ENCODE measurements at places on chromosomes 3 and 15.

- DNase-seq: no peak
These were observed 54.3 kb upstream of the TNIK start for GRCh38 chr3:171514466-171514865.

DNA sequence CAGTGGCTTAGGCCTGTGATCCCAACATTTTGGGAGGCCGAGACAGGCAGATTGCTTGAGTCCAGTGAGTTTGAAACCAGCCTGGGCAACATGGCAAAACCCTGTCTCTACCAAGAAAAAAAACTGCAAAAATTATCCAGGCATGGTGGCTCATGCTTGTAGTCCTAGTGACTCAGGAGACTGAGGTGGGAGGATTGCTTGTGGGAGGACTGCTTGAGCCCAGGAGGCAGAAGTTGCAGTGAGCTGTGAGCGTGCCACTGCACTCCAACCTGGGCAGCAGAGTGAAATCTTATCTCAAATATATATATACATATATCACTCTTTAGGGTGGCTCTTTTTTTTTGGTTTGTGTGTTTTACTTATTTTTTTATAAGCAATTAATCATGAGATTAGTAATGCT lies 83.7 kb upstream of the WDR72 start:
- DNase-seq: no peak

DNA sequence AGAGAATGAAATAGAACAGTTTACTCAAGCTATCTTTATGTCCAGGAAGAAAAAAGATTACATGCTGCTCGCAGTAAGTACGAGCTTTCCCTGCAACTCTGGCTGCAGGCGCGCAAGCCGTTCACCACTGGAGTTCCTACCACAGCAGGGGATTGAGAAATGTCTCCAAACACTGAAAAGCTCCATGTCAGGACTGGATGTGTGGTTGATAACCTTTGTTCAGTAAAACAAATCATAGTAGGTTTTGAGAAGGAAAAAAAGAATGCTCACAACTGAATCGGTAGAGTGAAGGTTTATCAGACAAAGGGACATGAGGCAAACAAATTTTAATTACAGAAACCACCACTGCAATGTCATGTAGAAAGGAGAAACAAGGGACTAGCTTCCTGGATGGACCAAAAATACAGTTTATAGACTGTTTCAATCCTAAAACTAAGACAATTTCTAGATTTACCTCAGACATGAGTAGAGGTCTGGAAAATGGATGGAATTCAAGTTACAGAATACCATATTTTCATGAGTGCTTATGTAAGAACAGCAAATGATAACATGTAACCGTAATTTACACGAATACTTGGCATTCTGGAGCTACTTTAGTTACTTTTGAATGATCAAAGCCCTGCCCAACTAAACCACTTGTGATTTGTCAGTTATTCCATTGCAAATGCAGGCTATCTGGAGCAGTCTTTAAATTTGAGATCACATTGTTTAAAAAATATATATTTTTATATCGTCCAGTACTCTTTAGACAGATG lies 471.1 kb downstream of the SHQ1 start:
- no peak for DNase-seq

GRCh38 chr3:124401843-124402242 lies 328.4 kb upstream of the UMPS start:
- no peak for DNase-seq

- no peak for DNase-seq
These were observed 617.1 kb downstream of the SQOR start for GRCh38 chr15:46251903-46252302.

- no peak for DNase-seq
These were observed 70.2 kb downstream of the PEAK1 start for GRCh38 chr15:77349666-77350065.

- no peak for DNase-seq
These were observed 1099.5 kb downstream of the ROBO1 start for GRCh38 chr3:78668302-78668701.

DNA sequence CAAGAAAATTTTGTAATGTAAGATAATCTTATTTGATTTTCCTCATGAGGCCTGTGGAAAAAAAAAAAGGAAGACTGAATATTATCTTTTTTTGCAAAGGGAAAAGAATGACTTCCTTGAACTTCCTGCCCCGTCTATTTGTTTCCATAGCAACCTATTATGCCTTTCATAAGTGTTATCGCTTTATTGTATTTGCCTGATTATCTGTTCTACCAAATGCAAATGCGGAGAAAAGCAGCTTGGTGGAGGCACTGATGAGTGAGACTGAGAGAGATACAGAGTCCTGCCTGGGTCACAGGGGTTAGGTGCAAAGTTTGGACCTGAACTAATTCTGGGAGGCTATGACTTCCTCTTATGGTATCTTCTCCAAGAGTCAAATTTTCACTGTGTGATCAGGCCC lies 334.0 kb upstream of the KCNMB2 start:
- DNase-seq: no peak

DNA sequence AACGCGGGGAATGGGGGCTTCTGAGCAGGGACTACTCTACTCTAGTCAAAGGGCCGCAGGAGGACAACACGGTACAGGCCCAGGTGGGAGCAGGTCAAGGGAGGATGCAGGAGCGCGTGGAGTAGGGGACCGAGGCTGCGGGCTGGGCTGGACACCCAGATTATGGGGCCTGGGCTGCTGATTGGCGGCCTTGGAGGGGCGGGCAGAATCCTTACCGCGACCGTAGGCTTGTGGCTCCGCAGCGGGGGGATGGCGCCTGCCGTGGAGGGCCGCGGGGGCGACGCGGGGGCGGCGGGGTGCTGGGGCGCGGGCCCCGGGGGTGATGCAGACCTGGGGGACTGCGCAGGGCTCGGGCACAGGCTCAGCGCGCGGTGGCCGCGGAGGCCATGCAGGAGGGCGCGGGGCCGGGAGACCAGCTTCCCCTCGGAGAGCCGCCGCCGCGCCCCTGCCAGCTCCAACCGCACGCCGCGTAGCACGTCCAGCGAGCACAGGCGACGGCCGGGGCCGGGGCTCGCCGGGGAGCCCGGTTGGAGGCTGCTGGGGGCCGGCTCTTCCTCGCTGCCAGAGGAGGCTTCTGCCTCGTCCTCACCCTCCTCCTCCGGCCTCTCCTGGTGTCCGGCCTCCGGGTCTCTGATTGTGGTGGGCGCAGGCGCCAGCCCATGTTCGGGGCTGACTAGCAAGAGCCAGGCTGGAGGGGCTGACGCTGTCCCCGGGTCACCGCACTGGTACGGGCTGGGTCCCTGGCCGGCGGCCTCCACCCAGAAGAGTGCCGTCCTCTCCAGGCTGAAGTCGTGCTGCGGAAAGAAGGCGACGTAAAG lies 12.9 kb downstream of the UBAP1L start:
- DNase-seq: no peak

- DNase-seq: peak; percentile 32
These were observed 67.4 kb downstream of the GRIP2 start for GRCh38 chr3:14472471-14473351.

DNA sequence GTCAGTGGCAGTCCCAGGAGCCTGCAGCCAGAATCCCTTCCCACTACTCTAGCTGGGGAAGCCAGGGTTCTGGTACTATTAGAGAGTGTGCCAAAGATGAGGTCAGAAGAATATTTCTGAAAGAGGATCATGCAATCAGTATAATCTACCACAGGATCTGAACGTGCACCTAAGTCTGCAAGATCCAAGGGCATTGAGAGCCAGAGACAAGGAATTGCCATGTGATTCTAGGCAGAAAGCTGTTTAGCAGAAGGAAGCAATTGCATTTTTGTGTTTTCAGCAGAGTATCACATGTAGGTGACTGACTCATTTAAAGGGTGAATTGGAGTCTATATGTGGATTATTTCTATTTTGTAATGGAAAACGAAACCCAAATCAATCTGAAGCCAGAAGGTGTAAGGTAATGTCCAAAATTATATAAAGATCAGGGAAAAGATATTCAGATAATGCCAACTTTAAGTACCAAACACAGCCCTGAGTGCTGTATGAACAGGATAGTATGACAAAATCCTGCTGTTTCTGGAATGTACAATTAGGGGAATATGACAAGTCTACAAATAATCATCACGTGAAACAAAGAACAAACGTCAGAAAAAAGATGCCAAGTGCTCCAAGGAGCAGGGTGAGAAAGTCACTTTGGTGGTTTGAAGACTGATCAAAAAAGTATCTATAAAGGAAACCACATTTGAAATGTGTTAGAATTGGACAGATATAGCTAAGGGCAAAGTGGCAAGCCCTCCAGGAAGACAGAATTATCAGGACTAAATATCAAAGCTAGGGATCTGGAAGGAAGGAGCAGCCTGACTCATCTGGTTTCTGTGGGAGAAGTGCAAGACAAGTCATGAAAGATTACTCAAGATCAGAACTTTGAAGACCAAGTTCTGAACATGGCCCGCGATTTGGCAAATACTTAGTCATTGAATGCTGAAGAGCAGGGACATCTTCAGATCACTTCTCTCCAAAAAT lies 1036.6 kb downstream of the NTRK3 start:
- peak; percentile 1 for DNase-seq

DNA sequence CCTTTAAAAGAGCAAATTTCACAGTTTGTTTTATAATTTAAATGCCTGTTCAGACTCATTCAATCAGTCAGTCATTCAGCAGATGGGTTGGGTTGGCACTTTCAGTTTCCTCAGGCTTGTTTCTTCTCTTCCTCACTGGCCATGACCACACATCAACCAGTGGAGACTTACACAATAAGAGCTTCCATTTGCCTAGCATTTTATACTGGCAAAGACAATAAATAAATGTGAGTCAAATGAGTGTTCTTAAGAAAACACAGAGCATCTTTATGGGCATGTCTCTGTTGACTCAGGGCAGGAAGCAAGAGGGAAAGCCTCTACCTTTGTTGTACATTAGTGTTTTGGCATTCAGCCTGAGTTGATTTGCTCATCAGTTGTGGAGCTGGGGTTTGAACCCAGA lies 122.6 kb downstream of the EPHB1 start:
- no peak for DNase-seq

DNA sequence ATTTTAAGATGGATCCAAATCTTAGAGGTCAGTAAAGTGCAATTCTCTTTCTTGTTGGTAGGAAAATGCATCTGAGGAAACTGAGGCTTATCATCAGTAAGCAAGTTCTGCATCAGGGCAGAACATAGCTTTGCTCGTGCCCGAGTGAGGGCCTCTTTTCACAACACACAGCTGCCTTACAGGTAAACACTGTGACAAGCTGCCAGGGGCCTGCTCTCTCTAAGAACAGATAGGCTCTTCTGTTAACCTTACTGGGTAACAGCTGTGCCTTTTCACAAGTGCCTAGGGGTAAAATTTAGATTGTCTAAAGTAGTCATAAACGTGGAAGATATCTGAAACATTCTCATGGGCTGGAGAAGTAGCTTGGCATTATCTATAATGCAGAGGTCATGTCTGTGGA lies 118.1 kb downstream of the C3orf38 start:
- DNase-seq: no peak

GRCh38 chr3:112858410-112859069 lies 11.9 kb upstream of the CD200R1L start:
- DNase-seq: peak; percentile 37

GRCh38 chr3:23671851-23672589 lies 133.7 kb upstream of the UBE2E1 start:
- no peak for DNase-seq

- no peak for DNase-seq
These were observed 71.7 kb downstream of the TTBK2 start for GRCh38 chr15:42848846-42849245.

DNA sequence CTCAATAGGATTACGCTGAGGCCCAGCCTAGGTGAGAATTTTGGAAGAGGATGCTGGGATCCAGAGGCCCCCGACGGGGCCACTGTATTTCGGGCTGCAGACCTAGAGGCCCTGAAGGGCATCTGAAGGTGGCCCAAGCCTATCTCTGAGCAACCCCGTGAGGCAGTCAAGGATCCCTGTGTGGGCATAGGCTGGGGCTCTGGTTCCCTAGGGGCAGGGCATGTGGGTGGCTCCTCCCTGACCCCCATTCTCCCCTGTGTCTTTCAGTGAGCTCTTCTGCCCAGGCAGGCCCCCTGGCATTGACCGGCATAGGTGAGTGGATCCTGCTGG lies 216.0 kb downstream of the SNRPN start:
- DNase-seq: no peak

DNA sequence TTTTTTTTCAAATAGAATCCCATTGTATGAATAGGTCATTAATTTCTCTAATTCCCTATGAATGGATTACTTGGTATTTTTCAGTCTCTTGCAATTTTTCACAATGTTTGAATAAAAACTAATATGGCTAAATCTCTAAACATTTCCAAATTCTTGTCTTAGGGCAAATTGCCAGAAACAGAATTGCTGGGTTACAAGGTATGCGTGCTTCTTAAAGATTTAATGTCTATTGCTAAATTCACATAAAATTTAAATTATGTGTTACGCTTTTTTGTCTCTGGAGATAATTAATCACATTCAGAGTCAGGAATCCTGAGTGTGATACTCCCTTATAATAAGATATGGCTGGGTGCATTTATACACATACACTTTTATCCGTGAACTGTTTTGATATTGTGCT lies 264.5 kb upstream of the TBL1XR1 start:
- no peak for DNase-seq

GRCh38 chr3:191290311-191291025 lies 38.7 kb upstream of the CCDC50 start:
- DNase-seq: no peak

GRCh38 chr3:62636235-62636826 lies 238.9 kb downstream of the CADPS start:
- DNase-seq: no peak

DNA sequence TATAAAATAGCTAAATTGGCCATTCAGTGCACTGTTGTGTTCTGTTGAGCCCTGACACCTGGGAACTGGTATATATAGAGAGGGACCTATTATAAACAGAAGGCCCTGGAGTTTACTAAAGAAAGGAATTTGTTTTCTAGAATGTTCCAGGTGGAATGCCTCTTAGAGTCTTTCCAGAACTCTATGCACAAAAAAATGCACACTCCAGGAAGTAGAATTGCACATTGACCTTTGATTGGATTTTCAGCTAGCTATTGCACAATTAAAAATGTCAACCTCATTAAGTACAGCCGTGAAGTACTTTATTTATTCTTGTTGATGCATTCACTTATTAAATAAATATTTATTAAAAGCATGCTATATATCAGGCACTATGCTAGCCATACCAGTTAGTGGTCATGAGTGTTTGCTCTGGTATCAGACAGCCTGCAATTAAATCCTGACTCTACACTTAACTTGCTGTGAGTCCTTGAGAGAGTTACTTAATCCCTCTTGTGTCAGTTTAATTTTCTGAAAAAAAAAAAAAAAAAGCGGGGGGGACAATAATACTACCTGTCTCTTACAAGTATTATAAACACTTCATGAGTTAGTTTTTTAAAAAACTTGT lies 40.8 kb downstream of the NDUFB4 start:
- DNase-seq: no peak

DNA sequence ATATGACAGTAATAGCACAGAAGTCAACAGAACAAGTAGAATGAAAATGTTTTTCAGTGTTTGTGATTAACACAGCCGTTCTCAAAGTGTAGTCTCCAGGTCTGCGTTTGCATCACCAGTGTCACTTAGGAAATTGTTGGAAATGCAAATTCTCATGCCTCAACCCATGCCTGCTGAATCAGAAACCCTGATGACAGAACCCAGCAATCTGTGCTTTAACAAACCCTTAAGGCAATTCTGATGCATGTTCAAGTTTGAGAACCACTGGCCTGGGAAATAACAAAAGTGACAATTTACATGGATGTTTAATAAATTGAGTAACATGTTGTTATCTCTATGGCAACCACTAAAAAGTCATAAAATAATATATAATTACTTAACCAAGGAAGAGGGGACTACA lies 103.1 kb upstream of the ATP11B start:
- no peak for DNase-seq

- no peak for DNase-seq
These were observed 293.8 kb downstream of the MEX3B start for GRCh38 chr15:81751816-81752545.

GRCh38 chr3:194466761-194467356 lies 19.9 kb downstream of the ATP13A3 start:
- DNase-seq: no peak

GRCh38 chr3:64616953-64617352 lies 70.8 kb downstream of the ADAMTS9 start:
- no peak for DNase-seq

All from activated CD4-positive, alpha-beta T cell treated with anti-CD3 and anti-CD28 coated beads, Interleukin-2, Interleukin-6, amounts not matched to agents 100 ng/mL and 50 ng/mL, durations not matched to agents 16 hours and 8 hours (primary cell).